Stimulated activated CD8-positive, alpha-beta memory T cell treated with anti-CD3 and anti-CD28 coated beads, Interleukin-2, amount 100 ng/mL, for 48 hours (primary cell): ENCODE measurements at places on chromosomes 11 and 22.

DNA sequence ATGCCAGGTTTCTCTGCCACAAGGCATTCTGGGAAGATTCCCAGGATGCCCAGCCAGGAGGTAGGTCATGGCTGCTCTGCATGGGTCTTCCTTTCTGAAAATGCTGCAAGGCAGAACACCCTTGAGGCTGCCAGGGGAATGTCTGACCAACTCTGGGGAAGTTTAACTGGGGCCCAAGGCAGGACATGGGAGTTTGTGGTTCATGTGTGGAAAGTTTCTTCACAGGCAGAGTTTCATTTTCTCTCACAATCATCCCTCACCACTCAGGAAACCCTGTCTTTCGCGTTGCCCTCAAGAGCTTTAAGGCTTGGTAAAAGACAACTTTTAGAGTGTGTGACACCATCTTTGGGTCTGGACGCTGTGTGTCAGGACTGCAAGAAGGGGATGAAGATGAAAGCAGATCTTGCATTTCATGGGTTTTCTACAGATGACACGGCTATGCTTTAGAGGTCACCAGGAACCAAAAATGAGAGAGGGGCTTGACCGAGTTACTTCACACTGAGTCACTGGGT is 133.5 kb downstream of the CD44 start:
- DNase-seq, result peak; percentile 11

DNA sequence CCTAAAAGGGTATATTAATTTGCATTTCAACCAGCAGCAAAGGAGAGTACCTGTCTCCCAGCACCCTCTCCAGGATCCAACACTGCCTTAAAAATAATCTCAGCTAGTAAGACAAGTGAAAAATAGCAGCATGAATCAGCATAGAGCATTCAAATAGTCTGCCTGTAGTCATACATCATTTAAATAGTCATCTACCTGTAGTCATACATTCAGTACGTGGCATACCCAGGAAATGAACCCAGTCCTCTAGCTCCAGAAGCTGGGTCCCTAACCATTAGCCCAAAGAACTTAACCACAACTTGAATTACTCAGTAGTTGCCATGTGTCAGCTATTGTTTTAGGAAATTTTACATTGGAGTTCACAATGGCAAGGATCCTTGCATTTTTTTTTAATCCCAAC is 9.3 kb downstream of the TENM4 start:
- DNase-seq, result no peak

DNA sequence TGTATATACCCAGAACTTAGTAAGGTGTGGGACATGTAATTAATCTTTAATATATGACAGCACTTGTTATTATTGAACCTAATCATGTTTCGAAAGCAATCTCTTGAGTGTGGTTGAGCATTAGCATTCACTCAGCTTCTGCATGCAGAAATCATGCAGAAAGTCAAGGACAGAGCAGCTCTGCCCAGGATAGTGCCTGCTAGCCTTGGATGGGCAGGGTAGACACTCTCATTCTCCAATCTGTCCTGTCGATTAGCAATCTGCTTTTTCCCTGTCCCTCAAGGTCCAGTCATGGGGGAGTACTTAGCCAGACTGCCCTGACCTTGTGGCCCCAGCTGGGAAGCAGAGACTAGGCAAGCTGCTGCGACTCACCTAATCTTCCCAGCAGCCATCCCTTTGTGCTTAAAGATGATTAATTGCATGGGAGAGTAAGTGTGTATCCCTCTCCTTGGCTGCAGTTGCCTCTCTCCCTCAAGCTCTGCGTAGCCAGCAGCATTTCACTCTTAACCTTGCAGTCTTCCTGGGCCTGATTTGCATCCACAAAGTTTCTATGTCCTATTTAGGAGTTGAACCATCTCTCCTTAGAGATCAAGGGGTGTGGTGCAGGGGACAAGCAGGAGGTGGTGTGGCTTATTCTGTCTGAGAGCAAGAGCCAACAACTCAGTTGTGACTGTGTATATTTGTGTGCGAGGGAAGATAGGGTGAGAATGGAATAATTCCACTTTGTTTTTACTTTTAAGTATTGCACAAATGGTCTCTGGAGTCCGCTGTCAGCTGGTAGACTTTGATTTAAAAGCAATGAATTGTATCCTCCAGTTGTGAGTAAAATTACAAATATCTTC is 101.4 kb downstream of the FDX1 start:
- DNase-seq, result no peak

DNA sequence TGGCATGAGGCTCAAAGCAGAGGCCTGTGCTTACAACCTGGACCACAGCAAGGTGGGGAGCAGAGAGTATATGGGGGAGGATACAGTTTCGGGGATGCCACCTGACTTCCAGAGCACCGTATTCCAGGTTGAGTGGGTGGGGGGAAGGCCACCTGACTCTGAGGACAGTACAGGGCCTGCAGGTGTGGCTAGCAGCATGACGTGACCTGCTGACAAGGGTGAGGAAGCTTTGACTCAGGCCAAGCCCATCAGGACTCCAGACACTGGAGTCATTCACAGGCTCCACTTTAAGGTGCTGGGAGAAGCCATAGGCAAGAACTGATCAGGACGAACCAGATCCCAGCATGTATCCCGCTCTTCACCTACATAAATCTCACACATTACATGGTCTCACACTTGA is 34.6 kb upstream of the CRTAM start:
- DNase-seq, result no peak

- DNase-seq, result no peak
Measured at GRCh38 chr11:69915151-69915500, 95.9 kb upstream of the FGF3 start.

DNA sequence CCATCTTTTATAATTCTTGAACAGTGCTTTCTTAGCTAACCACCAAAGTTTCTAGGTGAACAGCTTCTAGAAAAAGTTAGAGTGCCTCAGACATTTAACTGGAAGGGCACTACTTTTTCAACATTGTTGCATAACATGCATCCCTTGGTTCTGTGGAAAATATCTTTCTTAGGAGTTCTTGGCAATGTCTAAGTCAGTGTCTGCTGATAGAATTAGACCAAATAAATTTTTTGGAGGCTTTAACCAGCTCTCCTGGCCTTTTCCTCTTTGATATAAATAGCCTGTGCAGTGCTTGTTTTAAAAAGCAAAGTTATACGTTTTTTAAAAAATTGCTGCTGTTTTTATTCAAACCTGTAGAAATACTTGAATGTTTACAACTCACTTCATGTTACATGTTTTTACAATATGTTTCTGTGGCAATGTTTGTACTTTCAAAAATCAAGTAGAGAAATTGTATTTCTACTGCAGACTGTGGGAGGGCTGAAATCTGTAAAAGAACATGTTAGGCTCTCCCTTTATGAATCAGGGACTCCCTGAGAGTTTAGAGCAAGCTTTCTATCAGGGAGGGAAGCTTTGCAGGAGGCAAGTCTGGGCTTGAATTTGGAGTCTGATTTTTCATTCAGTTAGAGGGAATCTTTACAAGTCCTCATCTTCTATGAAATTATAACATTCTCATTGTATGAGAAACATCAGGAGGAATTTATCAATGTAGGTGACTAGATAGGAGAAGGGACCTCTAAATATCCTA is 16.3 kb upstream of the PANX1 start:
- no peak for DNase-seq

DNA sequence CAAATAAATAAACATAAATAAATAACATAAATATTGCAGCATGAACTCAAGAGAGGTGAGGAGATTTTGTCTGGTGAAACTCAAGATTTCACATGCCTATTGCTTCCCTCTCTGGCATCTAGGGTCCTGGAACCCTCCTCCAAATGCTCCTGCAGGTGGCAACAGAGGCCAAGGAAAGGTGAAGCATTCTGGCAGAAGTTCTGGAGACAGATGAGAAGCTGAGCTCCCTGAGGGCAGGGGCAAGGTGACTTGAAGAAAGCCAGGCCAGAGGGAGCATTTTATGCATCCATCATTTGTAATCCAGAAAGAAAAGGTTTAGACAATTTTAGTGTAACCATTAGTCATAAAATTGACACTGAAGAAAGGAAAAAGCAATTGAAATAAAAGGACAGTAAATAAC is 64.9 kb downstream of the ENDOD1 start:
- DNase-seq, result peak; percentile 20
